Transverse colon (tissue), 4 donors: ENCODE measurements at places on chromosomes 3 and 15. TPM values are rescaled to one million over a fixed set of nuclear protein-coding genes. Genes with fewer than 3 reads are reported as not detected.

ZNF501 gene
- 4.8 TPM for total RNA-seq

TM4SF1 gene
- total RNA-seq: 30.3 TPM

RPUSD2 gene
- 8.1 TPM for total RNA-seq

MSL2 gene
- 42.7 TPM for total RNA-seq

- no peak for DNase-seq
These were observed 25.0 kb downstream of the SLC12A8 start for GRCh38 chr3:125187599-125187910.

- DNase-seq: no peak
These were observed 630 bp downstream of the KIF15 start for GRCh38 chr3:44762170-44762677.
